T-helper 1 cell (primary cell): ENCODE measurements at places on chromosomes 11 and 22.

- no peak for DNase-seq
Measured at GRCh38 chr11:36736103-36736502, 138.1 kb upstream of the RAG2 start.

DNA sequence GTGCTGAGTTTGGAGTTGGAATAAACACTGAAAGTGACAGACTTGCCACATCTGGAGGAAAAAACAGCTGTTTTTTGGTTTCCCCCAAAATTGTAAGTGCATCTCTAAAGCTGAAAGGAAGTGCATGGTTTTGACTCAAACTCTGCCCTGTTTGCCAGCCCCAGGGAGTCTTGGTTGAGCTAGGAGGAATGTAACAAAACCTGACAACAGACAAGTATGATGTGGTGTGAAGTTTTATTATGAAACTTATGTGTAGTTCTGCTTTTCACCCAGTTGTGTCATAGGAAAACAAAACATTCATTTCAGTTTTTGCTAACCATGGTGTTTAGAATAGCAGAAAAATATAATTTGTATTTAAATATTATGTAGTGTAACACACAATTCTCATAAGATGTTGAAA, 31.7 kb upstream of the PDE3B start:
- no peak for DNase-seq

GRCh38 chr11:110779108-110779507, 66.9 kb upstream of the ARHGAP20 start:
- DNase-seq = no peak

GRCh38 chr11:2747248-2748027, 47.6 kb upstream of the KCNQ1OT1 start:
- no peak for DNase-seq

DNA sequence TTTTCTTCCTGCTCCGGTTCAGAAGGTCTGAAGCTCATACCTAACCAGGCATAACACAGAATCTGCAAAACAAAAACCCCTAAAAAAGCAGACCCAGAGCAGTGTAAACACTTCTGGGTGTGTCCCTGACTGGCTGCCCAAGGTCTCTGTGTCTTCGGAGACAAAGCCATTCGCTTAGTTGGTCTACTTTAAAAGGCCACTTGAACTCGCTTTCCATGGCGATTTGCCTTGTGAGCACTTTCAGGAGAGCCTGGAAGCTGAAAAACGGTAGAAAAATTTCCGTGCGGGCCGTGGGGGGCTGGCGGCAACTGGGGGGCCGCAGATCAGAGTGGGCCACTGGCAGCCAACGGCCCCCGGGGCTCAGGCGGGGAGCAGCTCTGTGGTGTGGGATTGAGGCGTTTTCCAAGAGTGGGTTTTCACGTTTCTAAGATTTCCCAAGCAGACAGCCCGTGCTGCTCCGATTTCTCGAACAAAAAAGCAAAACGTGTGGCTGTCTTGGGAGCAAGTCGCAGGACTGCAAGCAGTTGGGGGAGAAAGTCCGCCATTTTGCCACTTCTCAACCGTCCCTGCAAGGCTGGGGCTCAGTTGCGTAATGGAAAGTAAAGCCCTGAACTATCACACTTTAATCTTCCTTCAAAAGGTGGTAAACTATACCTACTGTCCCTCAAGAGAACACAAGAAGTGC, 661 bp upstream of the MALAT1 start:
- DNase-seq = peak; percentile 39

GRCh38 chr11:54558919-54559318, 44.9 kb downstream of the OR4C46 start:
- no peak for DNase-seq

DNA sequence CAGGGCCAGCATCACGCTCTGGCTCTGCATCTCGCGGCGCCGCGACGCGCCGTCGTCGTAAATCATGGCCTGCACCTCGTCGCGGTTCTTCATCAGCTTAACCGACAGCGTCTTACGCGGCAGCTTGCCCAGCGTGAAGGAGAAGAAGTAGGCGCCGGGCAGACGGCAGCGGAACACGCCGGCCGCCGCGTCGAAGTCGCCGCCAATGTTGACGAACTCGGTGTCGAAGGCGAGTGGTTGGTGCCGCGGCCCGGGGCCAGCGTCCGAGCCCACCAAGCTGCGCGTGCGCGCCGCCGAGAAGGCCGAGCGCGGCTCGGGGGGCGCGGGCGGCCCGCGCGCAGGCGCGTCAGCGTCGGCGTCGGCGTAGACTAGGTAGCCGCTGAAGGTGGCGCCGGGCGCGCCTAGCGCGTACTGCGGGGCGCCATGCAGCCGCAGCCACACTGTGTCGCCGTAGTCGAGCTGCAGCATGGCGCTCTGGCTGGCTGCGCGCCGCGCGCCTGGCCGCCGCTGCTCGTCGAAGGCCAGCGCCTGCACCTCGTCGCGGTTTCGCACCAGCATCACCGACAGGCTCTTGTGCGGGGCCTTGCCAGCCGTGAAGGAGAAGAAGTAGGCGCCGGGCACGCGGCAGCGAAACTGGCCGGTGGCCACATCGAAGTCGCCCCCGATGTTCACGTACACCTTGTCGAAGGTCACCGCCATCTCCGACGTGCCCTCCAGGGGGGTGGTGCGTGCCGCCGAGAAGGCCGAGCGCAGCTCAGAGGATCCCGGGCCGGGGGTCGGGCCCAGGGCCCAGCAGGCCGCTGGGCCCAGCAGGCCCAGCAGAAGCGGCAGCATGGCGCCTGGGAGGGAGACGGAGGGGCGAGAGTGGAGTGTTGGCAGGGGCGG, 3.7 kb downstream of the FAM180B start:
- no peak for DNase-seq

DNA sequence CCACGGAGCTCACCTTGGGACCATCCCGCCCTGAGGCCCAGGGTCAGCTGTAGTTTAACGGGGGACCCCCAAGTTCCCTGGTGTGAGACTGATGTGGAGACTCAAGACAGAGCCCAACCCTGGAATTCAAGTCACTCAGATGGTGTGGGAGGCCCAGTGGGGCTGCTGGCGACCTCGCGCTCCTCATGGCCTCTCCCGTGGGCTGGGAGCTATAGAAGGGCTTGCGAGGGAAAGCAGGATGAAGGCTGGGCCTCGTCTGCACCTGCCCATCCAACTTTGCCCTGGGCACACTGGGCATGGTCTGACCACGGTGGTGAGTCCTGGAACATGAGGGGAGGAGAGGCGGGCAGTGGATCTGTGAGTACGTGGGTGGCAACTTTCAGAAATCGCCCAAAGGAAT, 13.6 kb upstream of the TTLL12 start:
- DNase-seq = no peak

- DNase-seq = no peak
Measured at GRCh38 chr22:43478621-43479300, 66.9 kb downstream of the MPPED1 start.

DNA sequence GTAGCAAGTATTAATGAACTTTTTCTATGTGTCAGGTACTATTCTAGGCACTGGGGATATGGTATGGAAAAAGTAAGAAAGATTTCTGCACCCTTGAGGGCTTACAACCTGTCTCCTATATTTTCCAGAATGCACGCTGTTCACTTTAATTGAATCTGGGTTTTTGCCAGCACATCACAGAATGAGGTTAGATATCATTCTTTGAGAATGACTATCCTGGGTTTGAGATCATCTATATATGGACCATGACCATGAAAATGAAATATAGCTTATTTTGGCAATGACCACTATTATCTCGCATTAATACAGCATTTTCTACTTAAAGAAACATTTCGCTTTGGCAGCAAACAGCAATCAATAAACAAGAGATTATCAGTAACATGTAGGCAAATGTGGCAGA, 46.9 kb downstream of the C11orf71 start:
- no peak for DNase-seq

GRCh38 chr11:36400766-36401455, 104.8 kb downstream of the PRR5L start:
- no peak for DNase-seq

- no peak for DNase-seq
Measured at GRCh38 chr11:113487622-113488021, 12.4 kb upstream of the DRD2 start.

- no peak for DNase-seq
Measured at GRCh38 chr11:126765196-126765595, 235.4 kb downstream of the KIRREL3 start.

DNA sequence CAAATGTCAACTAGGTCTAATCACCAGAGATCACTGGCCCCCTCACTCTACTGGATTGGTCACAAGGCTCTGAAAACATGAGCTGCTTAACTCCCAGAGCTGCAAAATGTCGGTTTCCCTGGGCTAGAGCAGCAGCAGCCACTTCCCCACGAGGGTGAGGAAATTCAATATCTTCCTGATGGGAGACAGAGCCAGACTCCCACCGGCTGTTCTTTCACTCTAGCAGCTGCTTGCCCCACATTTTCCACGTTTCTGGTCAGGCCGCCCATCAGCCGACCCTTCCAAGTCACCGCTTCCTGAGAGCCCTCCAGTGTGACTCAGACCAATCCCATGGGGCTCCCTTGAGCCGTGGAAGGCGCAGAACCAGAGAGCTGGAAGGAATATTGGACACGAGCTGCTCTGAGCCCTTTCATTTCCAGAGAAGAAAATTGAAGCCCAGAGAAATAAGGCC, 227.0 kb downstream of the ADAMTS15 start:
- no peak for DNase-seq

DNA sequence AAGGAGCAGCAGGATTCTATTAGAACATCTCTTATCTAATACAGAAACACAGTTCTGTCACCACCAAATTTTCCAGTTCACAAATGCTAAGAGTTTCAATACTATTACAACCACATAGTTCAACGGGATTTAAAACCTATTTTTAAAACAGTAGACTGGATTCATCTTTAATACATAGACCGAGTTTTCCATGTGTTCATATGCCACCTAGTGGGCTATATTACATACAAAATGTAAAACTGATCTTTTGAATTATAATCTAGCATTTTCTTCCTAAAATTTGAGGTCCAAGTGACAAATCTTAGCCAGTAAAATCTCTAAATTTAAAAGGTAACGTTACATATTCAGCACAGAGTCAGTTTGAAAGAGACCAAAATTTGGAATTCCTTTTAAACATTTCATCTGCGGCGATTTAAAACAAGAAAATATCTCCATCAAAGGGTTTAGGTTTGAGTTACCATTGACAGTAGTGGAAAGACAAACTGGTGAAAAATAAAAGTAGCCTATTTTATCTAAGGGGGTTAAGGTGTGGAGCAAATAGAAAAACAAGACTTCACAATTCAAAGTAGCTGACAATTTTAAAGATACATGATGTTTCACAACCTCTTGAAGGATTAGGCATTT, 269.3 kb upstream of the MPPED2 start:
- DNase-seq = no peak

- DNase-seq = peak; percentile 25
Measured at GRCh38 chr22:21624120-21624879, 5.5 kb downstream of the YDJC start.

DNA sequence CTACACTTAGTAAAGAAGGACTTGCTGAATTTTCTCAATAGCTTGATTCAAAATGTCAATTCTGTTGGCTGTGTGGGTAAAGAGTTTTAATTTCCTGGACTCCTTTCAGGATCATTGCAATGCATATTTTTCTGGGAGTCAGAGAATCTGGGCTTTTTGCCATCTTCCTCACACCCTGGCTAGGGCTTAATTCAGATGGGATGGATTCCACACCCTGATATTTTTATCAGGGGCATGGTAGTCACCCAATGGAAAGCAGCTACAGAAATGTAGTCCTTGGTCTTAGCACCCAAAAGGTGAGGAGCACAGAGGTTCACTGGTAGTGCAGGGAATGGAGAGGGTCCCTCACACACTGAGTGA, 79.3 kb downstream of the SGSM3 start:
- DNase-seq = no peak

DNA sequence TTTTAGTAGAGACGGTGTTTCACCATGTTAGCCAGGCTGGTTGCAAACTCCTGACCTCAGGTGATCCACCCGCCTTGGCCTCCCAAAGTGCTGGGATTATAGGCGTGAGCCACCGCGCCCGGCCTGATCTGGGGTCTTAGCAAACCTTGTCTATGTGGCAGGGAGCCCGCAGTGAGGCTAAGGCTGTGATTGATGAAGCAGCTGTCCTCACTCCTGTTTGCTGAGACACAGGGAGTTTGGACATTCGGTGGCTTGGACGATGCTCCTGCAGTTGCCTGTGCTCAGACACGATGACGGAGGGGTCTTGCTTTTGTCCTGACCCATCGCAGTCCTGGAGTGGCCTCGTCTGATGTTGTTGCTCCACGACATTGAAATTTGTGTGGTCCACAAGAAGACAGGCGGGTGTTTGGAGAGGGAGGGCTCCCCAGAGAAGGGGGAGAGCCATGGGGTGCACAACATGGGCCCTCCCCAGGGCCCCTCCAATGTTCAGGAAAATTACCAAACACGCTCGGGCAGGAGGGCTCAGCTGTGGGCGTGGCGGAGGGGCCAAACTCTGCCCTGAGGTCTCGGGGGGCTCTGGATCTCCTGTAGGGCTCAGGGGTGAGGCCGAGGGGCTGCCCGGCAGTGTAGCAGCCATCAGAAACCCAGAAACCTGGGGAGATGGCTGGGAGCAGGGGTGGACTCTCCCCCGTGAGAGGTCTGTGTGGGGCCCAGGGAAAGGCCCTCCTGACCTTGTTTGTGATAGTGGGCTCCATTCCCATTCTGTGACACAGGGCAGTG, 41.8 kb upstream of the PRR5 start:
- no peak for DNase-seq

- no peak for DNase-seq
Measured at GRCh38 chr11:119446434-119446833, 23.5 kb upstream of the THY1 start.

GRCh38 chr11:1122664-1123002, 35.1 kb upstream of the MUC5AC start:
- no peak for DNase-seq

GRCh38 chr11:113270080-113270479, 44.3 kb upstream of the TTC12 start:
- no peak for DNase-seq

- no peak for DNase-seq
Measured at GRCh38 chr11:94525546-94526324, 13.5 kb downstream of the C11orf97 start.

DNA sequence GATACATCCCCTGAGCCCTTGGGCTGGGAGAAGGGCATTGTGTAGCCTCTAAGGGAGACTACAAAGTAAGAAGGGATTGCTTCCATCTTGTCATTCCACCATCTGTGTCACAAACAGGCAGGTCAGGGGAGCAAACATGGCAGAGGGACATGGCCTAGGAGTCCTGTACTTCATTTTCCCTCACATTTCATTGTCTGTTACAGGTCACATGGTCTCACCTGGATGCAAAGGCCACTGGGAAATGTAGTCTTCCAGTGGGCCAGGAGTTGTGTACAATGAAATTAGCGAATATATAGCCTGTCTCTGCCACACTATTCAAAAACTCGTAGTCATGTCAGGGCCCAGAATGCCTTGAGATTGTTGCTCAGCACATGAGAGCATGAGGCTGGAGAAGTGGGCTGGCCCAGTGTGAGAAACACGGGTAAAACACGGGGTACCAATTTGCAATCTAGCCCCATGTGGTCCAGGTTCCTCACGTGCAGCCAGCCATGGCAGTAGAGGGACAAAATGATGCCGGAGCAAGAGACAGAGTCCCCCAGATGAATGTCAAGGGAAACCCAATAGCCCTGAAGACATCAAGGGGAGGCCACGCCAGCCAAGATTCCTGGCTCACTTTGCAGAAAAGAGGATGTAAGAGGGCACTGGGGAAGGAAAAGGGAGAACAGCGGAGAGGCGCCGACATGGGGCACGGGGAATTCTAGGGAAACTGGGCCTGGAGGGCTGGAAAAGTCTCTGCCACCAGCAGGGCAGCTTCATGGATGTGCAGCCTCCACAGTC, 47.7 kb upstream of the EMID1 start:
- no peak for DNase-seq

GRCh38 chr22:45934659-45935341, 42.2 kb downstream of the WNT7B start:
- no peak for DNase-seq
